Ovary (tissue), 10 donors: ENCODE measurements at places on chromosomes 1 and 21. TPM values are rescaled to one million over a fixed set of nuclear protein-coding genes. Genes with fewer than 3 reads are reported as not detected.

- no peaks in the 10 kb centered on the region for H3K27me3 ChIP-seq
- no peak overlapping the region for H3K27ac ChIP-seq
- no peak for DNase-seq
- H3K4me1 ChIP-seq: no peaks in the 10 kb centered on the region
- H3K36me3 ChIP-seq: no peaks in the 10 kb centered on the region
These were observed 53.3 kb downstream of the AKNAD1 start for GRCh38 chr1:108803548-108803947.

The OR2T6 gene
- total RNA-seq: not detected

GRCh38 chr1:11961230-11961629, 19.0 kb upstream of the MFN2 start:
- H3K4me3 ChIP-seq: no peak overlapping the region
- no peak for DNase-seq

- no peaks in the 10 kb centered on the region for H3K27me3 ChIP-seq
- no peak overlapping the region for H3K27ac ChIP-seq
- DNase-seq: no peak
- H3K36me3 ChIP-seq: no peaks in the 10 kb centered on the region
- no peaks in the 10 kb centered on the region for H3K4me1 ChIP-seq
These were observed 18.4 kb downstream of the RSPO1 start for GRCh38 chr1:37616330-37616729.

The POGK gene
- 44.5 TPM for total RNA-seq

The FAM43B gene
- total RNA-seq: not detected

- no peak for DNase-seq
- no peaks in the 10 kb centered on the region for H3K4me1 ChIP-seq
- H3K27ac ChIP-seq: no peak overlapping the region
- no peaks in the 10 kb centered on the region for H3K27me3 ChIP-seq
- H3K4me3 ChIP-seq: no peak overlapping the region
These were observed 55.5 kb downstream of the PLA2G4A start for GRCh38 chr1:186884251-186884650.

The MIGA1 gene
- total RNA-seq: 18.2 TPM

GRCh38 chr1:231693361-231694074, 66.9 kb downstream of the DISC1 start:
- H3K27ac ChIP-seq: no peak overlapping the region
- H3K4me3 ChIP-seq: no peak overlapping the region
